ENCODE measurements at places on chromosomes 5 and 9.

GRCh38 chr5:90941002-90941720 lies 382.6 kb downstream of the ADGRV1 start:
- DNase-seq: no peak

DNA sequence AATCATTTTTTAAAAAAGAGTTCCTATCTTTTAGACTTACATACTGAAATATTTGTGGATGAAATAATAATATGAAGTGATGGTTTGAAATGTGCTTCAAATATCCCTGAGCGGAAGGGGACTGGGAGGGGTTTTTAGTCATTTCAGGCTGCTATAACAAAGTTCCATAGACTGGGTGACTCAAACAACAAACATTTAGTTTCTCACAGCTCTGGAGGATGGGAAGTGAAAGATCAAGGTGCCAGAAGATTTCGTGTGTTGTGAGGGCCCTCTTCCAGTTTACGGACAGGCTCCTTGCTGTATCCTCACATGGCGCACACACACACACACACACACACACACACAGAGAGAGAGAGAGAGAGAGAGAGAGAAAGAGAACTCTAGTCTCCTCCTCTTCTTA lies 27.1 kb upstream of the TEX10 start:
- DNase-seq: no peak

DNA sequence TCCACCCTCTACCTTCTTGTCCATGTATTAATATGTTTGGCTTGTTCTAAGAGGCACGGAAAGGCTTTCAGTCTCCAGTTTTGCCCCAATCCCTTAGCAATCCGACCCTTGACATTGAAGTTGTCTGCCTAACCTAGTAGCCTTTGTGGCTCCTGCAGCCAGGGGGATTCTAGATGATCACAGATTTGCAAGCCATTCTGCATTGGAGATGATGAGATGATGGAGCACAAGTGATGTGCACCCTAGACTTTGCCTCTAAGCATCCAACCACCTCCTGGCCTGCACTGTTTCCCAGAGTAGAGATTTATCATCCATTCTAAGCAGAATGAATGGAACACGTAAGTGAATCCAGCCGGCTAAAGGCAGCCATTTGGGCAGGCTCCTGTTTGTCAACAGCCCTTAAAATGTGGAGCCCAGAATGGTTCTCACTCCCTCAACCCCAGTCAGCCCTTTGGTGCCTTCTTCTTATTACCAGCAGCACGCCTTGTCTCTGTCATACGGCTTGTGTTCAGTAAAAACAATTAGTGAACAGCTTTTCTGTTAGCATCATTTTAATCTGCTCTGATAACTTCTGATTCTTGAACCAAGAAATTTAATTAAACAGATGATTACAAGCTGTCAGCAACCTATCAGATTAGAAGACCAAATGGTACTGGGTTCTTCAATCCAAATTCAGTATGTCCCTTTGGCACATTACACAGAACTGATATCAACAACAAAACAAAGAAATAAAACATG lies 5.7 kb upstream of the TRAF1 start:
- DNase-seq: no peak

DNA sequence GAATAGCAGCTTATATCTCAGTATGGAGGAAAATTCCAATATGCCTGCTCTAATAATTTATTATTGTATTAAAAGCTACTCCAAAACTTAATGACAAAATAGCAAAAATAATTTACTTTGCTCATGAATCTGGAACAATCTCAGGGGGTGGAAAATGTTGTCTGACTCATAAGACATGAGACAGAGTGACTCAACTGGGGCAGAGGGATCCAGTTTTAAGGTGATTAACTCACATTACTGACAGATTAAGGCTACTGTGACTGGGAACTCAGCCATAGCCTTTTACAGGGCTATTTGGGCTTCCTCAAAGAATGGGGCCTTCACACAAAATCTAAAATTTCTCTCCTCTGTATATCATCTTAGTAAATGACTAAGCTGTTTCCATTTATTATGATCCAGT lies 1172.9 kb downstream of the CDH12 start:
- no peak for DNase-seq

DNA sequence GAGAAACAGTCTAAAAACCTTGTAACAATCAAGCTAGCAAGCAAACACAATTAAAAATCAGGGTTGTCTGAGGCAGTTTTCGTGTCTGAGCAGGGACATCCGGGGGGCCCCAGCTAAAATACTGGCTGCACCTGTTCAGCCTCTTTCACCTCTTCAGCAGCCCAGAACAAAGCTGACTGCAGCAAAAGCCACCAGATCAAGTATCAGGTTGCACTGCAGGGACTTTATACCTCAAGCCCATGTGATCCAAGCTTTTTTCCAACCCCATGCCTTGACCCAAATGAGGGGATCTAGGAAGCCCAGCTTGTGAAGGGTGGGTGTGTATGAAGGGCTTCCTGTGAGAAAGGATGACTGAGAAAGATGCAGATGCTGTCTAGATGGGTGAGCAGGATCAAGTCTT lies 133.4 kb downstream of the SEMA6A start:
- no peak for DNase-seq

- DNase-seq: no peak
These were observed 77.1 kb upstream of the GOLM1 start for GRCh38 chr9:86176468-86176867.

- DNase-seq: peak; percentile 71
These were observed at the start of gene GRIN1 for GRCh38 chr9:137138722-137139467. Gene GRIN1, plus strand, starts transcription at chr9:137139154. Its CDS starts 333 bp downstream, at chr9:137139487.

- no peak for DNase-seq
These were observed 20.2 kb downstream of the FAXDC2 start for GRCh38 chr5:154830219-154830595.

DNA sequence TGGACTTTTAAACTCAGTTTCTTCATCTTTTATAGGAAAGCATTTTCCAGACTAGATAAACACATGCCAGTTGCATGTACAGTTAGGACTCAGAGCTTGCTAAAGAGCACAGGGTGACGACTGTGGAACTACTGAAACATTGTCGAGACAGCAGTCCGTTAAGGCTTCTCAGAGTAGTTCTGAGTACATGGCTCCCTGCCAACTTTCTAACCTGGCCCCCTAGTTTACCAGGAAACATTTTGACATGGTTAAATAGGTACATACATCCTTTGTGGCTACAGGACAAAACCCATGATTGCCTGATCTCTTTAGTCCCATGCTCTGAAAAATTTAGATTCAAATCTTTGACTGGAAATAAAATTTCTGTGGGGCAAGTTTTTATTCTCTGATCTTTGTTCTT lies 129.7 kb downstream of the SLF1 start:
- DNase-seq: no peak

GRCh38 chr5:173247041-173247440 lies 12.0 kb upstream of the NKX2-5 start:
- no peak for DNase-seq

DNA sequence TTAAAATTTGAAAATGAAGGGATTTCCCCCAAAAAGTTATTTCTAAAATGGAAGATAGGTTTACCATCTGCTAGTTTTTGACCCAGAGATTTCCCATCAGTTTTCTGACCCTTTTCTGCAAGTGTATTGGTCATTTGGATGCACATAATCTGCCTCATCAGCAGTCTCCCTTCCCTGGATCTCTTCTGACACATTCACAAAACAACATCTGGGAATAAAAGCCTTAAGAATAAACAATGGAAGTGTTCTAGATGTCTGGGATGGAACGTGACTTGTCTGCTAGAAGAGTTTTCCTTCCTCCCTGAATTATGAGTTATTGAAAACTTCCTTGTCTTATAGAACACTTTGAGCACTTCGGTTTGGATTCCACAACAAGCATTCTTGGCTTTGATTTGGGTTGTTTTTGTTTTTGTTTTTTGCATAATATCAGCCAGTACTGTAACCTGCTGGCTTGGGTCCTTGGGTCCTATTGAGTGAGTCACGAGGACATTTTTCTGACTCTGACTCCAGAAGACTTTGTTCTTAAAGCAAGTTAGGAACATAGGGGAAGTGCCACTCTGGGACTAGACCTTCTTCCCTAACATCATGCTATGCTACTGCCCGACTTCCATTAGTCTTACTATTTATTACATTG lies 18.2 kb upstream of the ESM1 start:
- DNase-seq: no peak

DNA sequence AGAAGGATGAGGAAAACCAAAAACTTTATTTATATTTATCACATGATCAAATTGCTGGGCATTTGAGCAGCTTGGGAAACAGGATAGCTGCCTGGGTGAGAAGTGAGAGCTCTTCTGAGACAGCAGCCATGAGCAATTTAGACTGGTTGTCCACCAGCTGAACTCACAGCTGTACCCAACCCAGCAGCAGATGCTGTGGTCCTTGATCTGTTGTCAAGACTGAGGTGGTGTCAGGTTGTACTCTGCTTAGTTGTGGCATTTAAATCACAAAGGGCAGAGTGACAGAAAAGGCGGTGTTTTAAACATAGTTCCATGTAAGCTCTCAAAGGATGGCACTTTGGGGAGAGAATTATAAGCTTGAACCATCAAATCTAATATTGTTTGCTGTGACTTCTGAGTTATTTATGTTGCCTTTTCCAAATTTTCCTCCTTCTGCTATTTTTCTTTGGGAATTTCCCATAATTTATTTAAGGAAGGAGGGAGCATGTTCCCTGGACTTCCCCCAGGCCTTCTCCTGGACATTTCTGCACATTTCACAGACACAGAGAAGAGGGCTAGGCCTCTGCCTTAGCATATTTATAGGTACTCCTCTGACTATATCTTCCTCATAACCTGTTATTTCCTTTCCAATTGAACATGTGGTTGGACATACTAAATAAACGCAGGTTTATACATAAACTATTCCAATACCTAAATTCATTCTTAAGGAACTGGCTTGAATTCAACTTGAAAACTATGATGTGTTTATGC lies 117.7 kb upstream of the FER start:
- no peak for DNase-seq

- no peak for DNase-seq
These were observed 115.8 kb upstream of the OTULINL start for GRCh38 chr5:14465776-14466175.

GRCh38 chr9:134785325-134786108 lies 95.1 kb upstream of the FCN2 start:
- DNase-seq: no peak

DNA sequence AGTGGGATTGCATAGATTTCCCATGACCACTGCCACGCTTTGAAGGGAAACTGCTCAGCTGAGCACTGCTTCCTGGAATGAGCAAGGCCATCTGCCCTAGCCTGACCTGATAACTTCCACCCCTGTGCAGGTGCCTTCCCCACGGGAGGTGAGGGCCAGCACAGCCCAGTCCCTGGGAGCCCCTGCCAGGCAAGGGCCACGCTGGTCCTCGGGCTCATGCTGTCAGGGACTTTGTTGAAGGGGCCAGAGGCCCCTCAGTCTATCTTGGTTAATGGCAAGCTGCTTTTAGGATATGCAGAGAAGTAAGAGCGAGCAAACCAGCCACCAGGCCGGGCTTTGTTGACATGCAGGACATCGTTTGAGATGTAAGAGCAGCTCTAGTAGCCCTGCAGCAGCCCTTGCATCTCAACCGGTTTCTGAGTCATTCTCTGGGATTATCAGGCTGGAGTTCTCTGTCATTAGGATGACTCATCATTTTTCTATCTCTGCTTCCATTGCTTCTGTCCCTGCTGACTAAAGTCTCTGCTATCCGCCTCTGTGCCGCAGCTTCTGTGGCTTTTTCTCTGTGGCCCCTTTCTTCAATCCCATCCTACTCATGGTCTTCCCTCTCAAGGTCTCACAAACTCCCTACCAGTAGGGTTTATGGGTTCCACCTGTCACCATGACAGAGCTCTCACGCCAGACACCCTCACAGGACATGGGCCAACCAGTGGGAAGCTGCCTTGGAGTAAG lies 30.6 kb upstream of the IQGAP2 start:
- DNase-seq: no peak

GRCh38 chr5:154111214-154111613 lies 72.4 kb downstream of the MFAP3 start:
- no peak for DNase-seq

DNA sequence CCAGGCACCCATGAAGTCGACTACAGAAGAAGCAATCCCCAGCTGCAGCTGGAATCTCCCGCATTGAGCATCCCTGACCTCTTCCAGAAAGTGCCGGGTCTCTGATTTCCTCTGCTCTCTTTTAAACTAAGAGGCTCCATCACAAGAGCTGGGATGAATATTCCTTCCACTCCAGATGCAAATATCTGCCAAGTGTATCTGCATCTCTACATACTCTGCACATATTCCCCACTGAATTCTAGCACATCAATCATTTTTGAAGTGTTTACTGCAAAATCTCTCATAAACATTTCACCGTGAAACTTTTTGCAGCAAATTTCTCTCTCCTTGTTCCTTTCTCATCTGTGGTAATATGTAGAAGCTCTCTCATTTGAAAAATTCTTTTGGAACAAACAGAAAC lies 161.5 kb downstream of the GABRB2 start:
- DNase-seq: no peak

- DNase-seq: no peak
These were observed 9.3 kb downstream of the OR1N2 start for GRCh38 chr9:122562134-122562760.

- no peak for DNase-seq
These were observed 249.4 kb upstream of the TRIM32 start for GRCh38 chr9:116437411-116438370.

DNA sequence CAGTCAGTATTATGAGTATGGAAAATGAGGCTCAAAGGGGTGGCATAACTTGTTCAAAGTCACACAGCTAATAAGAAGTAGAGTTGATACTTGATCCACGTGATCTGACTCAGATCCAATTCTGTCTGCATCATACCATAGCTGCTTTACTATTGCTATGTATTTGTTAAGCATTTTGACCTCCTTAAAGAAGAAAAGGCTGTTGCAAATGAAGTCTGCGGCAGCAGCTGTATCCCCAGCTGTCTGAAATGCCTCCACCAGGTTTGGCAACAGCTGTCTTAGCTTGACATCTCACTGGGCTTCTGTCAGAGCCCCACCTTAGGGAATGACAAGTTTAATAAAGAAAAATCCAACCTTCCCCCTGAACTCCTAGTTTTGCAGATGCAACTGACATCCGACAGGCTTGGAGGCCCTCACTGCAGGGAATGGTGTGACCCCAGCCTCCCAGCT lies 75.6 kb upstream of the SLC44A1 start:
- no peak for DNase-seq

DNA sequence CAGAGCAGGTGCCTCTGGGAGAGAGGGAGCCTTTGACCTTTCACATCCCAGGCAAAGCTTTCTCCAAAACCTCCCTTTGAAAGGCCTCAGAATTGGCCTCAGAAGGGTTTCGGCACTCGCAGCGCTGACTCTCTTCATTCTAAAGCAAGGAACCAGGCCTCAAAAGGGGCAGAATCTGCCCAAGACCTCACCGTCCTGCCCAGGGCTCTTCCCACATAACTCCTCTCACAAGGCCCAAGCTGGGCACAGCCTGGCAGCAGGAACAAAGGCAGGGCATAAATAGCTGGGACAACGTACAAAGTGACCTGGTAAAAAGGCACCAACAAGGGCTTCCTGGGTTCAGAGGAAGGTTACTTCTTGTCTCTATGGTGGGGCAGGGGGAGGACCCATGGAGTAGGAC lies 166.3 kb upstream of the FSTL4 start:
- no peak for DNase-seq

Data from nucleus accumbens (tissue), 56 donors.